ENCODE measurements at places on chromosomes 12 and 14.

- DNase-seq: no peak
These were observed 145.9 kb upstream of the SLCO1C1 start for GRCh38 chr12:20549108-20549719.

DNA sequence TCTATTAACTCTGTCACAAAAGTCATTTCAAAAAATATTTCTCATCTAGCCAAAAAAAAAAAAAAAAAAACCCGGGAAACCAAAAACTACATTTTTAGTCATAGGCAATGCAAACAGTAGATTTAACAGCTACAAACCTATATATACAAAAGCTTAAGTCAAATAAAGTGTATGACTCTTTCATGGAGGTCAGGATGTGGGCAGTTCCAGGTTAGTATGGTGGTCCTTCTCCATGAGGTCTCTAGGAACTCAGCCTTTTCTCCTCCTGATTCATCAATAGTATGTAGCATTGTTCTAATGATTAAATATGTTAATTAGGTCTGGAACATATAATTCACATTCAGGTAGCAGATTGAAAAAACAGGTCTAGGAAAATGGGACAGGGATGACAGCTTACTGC, 586.5 kb downstream of the SLC16A7 start:
- DNase-seq: no peak

DNA sequence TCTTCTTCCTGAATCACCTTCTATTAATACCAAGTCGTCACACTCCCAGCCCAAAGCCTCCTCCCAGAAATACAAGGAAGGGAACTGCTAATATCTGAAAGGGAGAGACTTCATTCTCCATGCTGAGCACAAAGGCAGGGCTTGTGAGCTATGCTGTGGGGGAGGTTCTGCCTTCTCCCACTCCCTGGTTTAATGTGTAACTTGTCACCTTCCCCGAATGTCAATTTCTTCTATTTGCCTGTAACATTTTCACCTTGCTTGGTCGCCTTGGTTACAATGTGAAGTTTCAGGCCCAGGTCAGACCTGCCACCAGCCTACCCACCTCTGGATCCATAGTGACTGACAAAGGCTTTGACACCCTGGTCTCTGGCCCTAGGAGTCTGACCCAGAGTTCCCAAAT, 82.0 kb upstream of the ESRRB start:
- DNase-seq: no peak

- DNase-seq: no peak
These were observed 29.1 kb downstream of the CHST11 start for GRCh38 chr12:104485651-104486362.

GRCh38 chr14:75338398-75338797, 59.8 kb downstream of the FOS start:
- DNase-seq: no peak

- no peak for DNase-seq
These were observed 13.0 kb downstream of the KRT7 start for GRCh38 chr12:52245962-52246569.

GRCh38 chr12:38162708-38163441, 153.7 kb upstream of the ALG10B start:
- no peak for DNase-seq

- no peak for DNase-seq
These were observed 48.0 kb downstream of the DRAM1 start for GRCh38 chr12:101925361-101925760.

DNA sequence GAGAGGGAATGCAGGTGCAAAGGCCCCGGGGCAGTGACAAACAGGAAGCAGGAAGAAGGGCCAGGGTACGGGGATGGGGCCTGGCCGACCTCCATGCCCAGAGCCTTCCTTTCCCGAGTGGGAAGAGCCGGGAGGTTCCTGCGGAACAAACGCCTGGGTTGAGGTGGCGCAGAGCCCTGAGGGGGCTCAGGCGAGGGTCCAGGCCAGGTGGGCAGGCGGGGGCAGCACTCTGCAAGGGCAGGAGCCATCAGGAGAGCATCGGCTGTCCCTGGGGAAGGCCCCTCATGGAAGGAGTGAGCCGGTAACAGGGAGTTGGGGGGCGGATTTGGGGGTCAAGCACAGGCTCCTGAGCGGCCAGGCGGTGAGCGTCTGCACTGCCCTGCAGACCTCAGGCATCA, 18.1 kb upstream of the FBRSL1 start:
- no peak for DNase-seq

DNA sequence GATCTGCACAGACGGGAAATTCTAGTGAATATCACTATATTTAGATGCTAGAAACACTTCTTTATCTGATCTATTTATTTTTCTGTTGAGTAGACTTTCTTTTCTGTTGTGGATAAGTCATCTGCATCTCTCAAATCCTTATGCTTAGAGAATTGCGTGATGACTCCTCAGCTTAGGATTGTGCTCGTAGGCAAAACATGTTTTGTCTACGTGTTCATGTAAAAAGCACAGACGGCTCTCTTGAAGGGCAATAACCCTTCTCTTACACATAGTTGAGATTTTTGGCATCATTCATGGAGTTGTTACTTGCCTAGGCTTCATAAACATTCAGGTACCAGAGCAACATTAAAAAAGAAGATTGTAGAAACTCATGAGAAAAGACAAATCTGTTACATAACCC, 18.6 kb downstream of the PPFIBP1 start:
- no peak for DNase-seq

DNA sequence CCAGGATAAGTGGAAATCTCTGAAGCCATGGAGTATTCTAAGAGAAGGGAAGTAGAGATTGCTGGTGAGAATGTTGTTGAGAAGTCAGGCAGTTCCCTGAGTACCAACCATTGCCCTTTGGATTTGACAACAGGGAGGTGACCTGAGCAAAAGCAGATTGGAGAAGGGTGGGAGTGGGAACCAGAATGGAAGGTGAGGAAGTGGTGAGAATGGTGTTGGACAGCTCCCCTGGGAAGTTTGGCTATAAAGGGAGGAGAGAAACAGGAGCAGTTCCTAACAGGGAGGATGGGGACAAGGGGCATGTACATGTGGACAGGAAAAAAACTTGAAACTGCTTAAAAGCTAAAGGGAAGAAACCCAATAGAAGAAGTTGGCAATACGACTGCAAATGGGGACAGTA, 198.1 kb downstream of the ETV6 start:
- no peak for DNase-seq

- no peak for DNase-seq
These were observed 6.8 kb upstream of the SYNE3 start for GRCh38 chr14:95523051-95523814.

- peak; percentile 91 for DNase-seq
These were observed 6.6 kb downstream of the MAX start for GRCh38 chr14:65095633-65096205.

DNA sequence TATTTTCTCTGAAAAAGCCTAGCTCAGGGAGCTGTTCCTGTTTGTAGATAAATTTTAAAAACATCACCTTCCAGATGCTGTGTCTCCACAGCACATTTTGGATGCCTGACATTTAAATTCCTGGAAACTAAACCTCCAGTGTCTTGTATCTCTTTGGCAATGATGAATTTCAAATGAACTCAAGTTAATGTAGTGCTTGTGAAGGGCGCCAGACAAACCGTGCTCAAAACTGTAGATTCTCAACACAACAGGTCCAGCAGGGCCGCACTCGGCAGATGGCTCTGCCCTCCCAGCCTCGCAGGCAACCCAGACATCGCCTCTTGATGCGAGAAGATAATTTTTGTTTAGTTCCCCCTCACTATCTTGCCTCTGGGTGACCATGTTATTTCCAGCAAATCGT, 432.9 kb downstream of the VRK1 start:
- no peak for DNase-seq

GRCh38 chr14:103296987-103297386, 37.0 kb upstream of the EIF5 start:
- no peak for DNase-seq

DNA sequence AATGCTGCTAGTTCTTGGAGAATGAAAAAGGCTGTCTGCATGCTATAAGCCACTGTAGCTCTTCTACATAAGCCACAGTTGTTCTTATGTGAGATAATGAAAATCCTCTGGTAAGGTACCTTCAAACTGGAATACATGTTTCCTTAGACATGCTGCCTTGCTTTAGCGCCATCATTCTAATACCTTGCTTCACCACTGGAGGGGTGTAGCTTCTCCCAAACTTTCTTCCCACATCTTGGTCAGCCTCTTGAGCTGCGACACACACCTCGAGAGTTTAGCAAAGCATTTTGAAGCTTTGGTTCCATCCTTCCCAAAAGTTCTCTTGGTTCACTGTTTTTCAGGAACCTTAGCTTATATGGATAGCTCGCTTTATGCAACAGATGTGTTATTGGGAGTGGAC, 69.5 kb downstream of the NKX2-1 start:
- no peak for DNase-seq

DNA sequence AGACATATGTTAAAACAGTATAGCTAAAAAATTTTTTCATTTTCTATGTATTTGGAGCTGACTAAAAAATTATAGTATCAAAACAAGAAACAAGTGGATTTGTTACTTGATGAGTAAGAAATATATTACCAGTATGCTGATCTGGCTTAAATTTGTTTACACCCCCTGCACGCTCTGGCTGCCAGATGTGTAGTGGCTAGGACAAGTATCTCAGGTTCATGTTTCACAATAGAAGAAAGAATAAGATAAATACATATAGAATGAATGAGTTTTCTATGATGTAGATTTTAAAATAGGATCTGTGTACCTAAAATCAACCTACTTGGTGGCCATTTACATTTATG, 13.1 kb downstream of the NAA30 start:
- DNase-seq: no peak

DNA sequence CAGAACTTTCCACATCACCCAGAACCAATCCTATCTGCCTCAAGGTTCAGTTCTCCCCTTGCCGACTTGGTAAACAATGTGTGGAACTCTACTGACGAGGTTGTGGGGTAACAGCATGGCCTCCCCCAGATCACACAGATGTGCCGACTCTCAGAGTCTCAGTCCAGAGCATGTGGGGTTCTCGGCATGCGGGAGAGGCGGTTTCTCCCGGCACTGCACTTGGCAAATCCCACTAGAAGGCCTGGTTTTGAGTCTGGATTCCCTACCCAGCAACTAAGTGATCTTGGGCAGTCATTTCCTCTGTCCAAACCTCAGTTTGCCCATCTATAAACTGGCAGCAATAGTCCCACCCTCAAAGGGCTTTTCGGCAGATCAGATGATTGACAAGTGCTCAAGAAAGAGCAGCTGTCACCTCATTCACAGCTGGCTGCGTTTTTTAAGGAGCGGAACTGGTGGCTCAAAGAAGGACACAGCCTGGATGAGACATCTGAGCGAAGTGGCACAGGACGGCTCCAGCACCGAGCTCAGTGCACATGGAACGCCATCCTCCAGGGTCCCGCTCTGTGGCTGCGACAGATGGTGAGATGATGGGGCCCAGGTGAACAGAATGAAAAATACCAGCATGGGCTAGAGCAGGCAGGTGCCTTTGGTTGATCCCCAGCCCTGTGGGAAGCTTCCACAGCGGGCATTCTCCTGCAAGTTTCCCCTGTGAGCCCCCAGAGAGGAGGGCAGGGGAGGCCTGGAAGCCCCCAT, 7.3 kb downstream of the TESC start:
- no peak for DNase-seq
